ENCODE measurements at places on chromosomes 11 and 22.

- no peak for DNase-seq
Measured at GRCh38 chr22:50143096-50143495, 27.4 kb upstream of the PANX2 start.

DNA sequence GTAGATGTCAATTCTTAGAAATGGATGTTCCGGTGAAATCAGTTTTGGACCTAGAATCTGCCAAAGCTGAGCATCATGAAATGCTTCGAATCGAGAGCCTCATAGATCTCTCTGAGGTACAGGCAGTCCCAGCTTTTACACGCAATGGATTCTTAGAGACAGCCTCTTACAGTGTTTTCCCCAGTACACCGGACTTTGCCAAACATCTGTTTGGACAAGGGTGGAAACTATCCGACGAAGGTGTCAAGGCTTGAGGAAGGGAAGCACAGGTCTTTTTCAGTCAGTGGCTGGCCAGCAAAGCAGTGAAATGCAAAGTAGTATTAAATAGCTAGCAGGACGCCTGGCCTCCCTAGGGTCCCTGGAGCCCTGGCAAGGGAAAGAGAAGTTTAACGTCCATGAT lies 4.9 kb downstream of the GRK3 start:
- no peak for DNase-seq

DNA sequence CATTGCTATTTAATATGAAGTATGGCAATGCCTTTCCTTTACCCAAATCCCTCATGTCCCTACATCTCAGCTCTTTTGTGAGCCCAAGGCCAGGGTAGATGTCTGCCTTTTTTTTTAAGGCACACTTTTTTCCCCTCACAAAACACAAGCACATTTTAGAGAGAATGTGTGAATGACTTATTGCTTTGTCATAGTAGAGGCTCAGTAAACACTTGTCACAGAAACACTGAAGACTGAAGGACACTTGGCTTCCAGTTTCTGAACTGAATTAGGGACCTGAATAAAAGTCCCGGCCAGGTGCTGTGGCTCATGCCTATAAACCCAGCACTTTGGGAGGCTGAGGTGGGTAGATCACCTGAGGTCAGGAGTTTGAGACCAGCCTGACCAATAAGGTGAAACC lies 2.9 kb upstream of the SCGB2A2 start:
- DNase-seq, result no peak

DNA sequence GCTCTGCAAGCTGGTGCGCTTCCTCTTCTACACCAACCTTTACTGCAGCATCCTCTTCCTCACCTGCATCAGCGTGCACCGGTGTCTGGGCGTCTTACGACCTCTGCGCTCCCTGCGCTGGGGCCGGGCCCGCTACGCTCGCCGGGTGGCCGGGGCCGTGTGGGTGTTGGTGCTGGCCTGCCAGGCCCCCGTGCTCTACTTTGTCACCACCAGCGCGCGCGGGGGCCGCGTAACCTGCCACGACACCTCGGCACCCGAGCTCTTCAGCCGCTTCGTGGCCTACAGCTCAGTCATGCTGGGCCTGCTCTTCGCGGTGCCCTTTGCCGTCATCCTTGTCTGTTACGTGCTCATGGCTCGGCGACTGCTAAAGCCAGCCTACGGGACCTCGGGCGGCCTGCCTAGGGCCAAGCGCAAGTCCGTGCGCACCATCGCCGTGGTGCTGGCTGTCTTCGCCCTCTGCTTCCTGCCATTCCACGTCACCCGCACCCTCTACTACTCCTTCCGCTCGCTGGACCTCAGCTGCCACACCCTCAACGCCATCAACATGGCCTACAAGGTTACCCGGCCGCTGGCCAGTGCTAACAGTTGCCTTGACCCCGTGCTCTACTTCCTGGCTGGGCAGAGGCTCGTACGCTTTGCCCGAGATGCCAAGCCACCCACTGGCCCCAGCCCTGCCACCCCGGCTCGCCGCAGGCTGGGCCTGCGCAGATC lies 16.5 kb downstream of the P2RY2 start:
- no peak for DNase-seq

DNA sequence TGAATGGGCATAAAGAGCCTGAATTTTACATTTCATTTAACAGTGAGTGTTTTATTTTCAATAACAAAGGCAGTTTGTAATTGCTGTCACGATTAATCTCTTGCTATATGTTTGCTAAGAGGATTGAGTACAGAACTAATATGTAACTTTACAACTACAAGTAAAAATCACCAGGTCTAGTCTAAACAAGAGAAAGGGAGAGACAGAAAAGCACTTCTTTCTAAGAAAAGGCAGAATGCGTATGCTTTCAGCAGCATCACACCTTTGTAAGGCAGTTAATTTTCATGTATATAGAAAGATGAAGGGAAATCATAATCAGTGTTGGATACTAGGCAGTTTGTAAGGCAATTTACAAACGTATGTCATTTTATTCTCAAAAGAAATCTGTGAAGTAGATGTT lies 169.8 kb downstream of the NELL1 start:
- DNase-seq, result no peak

- no peak for DNase-seq
Measured at GRCh38 chr11:111764621-111765020, 1.6 kb downstream of the PPP2R1B start.

DNA sequence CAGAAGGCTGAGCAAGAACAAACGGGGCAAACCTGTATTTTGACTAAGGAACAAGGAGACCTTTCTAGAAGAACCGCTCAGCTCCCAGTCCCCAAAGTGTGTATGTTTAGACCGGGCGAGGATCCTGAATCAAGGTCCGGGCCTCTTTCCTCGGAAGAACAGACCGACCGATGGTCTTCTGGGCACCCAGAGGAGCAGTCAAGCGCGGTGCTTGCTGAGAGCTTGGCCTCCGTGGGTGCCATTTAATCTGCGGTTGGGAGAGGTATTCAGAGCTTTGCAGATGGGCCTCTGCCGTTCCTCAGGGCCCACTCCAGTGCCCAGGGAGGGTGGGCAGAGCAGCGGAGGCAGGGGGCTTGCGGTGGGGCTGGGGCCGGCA lies 26.5 kb upstream of the ATXN10 start:
- DNase-seq, result no peak

DNA sequence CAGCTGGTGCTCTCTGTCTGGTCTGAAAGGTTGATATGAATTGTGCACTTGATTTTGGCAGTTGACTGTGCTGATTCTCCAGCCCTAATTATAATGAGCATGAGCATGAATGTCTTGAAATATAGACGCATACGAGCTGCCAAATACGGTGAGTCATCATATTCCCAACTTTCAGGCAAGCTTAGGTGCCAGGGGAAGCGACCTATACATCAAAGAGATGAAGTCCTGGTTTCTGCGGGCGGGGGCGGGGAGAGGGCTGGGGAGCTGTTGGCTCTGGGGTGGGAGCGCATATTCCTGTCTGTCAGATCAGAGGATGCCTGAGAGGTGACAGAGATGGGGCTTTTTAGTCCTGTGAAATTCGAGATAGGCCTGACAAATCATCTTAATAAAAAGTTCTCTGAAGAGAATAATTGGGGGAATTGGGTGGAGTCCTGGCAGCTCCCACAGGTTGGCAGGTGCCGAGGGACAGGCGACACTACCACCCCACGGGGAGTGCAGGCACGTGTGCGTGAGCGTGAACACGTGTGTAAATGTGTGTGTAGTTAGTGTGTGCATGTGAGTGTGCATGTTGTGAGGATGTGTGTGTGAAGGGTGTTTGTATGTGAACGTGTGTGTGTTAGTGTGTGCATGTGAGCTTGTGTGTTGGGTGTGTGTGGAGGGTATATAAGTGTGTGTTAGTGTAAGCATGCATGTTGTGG lies 865.3 kb downstream of the TBC1D22A start:
- DNase-seq, result no peak

GRCh38 chr22:40180403-40180802 lies 2.7 kb downstream of the TNRC6B start:
- DNase-seq, result no peak

DNA sequence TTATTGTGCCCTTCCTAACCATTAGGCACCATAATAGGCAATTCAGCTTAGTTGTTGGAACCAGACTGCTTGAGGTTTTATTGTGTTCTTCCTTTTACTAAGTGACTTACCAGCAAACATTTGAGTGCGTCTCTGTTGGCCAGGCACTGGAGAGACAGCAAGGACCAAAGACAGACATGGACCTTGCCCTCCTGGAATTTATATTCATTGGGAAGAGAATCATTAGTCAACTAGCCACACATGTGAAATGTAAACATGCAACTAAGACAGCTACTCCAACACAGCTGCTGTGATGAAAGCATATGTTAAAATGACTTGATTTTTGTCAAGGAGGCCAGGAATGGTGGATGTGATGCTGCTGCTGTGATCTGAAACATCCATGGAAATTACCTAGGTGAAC lies 106.4 kb downstream of the TRAF6 start:
- DNase-seq, result no peak

GRCh38 chr11:76939219-76939631 lies 78.5 kb downstream of the ACER3 start:
- no peak for DNase-seq

- DNase-seq, result no peak
Measured at GRCh38 chr11:130413405-130414106, 14.9 kb downstream of the ADAMTS8 start.

- no peak for DNase-seq
Measured at GRCh38 chr22:30204015-30204741, 42.4 kb downstream of the LIF start.

- no peak for DNase-seq
Measured at GRCh38 chr22:49789289-49790141, 38.2 kb downstream of the BRD1 start.

Data from NCI-H1436 treated with DMSO at 0.1 percent for 48 hours (cell line).